Kasumi-1 (cell line): ENCODE measurements at places on chromosomes 11 and 22.
A peak's percentile ranks its signal among the peaks of the same experiment; 100 is the strongest.

- DNase-seq: no peak
Measured at GRCh38 chr22:42078469-42079318, 806 bp upstream of the SMDT1 start.

- no peak for DNase-seq
Measured at GRCh38 chr11:62752177-62752785, 1.7 kb downstream of the ZBTB3 start.

- DNase-seq: no peak
Measured at GRCh38 chr11:117484156-117484555, 156.5 kb downstream of the CEP164 start.

DNA sequence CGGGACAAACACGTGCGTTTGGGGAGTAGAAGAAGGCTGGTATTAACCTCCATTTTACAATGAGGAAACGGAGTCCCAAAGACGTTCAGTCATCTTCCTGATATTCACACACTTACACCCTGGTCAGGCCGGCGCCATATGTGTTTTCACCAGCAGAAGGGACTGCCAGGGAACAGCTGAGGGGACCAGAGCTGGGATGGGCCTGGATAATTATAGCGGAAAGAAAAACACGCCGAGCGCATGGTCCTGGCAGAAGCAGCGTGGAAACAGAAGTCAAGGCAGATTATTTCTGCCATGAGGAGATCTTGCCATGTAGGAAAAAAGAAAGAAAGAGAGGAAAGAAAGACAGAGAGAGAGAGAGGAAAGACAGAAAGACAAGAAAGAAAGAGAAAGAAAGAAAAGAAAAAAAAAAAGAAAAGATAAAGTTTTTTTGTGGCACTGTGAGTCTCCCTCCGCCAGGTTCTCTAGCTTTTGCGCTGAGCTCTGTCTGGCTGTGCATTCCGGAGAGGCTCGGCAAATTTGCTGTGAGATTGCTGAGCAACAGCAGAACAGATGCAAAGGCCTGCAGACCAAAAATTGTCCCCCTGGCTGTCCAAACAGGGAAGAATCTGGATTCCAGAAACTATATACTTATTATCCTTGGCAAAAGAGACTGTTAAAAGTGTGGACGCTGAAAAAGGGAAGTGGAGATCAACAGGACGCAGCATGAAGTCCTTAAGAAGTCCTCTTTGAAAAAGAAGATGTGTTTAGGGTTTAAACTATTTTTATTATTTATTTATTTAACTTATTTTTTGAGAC, 1.3 kb upstream of the UCP2 start:
- peak; percentile 72 for DNase-seq

GRCh38 chr11:128506356-128506755, 81.0 kb downstream of the ETS1 start:
- DNase-seq: no peak
